ENCODE measurements at places on chromosomes 12 and 14.

DNA sequence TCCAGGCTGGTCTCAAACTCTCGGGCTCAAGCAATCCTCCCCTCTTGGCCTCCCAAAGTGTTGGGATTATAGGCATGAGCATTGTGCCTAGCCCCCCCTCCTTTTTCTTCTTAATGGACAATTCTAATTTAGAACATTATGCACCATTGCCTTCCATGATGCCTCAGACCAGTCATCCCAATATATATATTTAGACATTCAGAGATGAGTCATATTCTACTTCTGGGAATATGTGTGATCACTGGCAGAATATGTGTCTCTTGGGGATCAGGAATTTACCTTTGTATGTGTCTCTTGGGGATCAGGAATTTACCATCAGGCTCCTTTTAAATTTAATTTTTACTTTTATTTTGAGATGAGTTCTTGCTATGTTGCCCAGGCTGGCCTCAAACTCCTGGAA, 7.5 kb upstream of the CCDC177 start:
- DNase-seq, result no peak

GRCh38 chr12:115752913-115753726, 524.4 kb downstream of the MED13L start:
- peak; percentile 56 for DNase-seq

DNA sequence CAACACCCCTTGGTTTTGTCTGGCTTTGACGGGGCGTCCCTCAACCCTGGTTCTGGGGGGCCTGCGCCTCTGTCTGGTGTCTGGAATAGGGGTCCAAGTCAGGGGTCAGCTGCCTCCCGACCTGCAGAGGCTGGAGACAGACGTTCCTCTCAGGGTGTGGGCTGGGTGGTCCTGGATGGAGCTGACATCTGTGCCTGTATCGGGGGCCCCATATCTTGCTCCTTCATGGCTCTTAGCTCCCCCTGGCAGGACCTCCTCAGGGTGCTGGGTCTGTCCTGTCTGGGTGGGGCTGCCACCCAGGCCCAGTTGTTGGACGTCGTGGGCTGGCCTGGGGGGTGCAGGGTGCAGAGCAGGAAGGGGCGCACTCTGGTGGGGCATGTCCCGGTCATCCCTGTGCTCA, 374.8 kb downstream of the TMEM121 start:
- DNase-seq, result no peak

DNA sequence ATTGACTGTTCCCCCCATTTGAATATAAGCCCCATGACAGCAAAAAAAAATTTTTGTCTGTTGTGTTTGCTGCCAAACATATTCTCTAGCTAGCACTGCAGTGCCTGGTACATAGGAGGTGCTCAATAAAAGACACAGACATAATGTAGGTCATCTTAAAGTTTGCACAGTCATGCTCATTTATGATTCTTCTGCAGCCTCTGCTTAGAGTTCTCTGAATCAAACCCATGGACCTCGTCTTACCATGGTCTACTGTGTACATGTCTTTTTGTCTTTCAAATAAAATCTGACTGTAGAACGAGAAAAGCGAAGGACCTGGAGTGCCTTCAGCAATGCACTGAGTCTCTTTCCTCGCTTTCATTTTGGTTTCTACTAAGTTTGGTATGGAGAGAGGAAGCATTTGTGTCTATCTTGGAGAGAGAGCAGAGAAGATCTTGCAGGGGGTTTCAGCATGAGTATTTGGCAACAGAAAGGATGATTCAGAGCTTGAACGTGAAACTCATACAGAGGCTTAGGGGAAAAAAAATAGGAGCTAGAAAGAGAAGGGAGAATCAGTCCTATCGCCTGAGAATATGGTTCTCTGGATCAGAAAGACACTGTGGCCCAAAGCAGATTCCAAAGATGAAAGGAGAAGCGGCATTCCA, 38.8 kb upstream of the TMCC3 start:
- DNase-seq, result no peak

DNA sequence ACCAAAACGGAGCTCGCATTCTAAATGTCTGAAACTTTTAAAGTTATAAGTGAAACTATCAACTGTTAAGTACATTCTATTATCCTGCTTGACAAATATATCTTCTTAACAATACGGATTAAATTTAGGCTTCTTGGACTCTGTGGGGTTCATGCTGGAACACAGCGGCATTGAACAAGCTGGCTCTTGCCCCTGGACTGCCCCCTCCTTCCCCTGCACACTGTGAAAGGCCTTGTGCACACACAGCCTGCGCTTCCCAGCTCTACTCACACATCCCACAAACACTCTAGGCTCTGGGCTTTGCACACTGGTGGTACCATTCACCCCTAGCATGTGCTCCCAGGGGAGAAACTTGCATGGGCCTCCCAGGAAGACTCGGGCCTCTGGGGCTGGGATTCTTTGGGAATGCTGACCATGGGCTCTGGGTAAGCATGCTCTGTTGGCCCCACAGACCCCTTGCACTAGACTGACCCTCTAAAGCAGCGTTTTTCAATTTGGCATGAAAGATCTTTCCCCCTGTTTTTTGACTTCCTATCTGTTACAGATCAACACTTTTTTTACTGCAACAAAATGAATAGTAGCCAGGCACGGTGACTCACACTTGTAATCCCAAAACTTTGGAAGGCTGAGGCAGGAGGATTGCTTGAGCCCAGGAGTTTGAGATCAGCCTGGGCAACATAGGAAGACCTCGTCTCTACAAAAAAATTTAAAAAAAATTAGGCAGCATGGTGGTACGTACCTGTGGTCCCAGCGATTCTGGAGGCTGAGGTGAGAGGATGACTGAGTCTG, 96.2 kb upstream of the CPM start:
- no peak for DNase-seq

- no peak for DNase-seq
These were observed 164.2 kb downstream of the NDUFA12 start for GRCh38 chr12:94839347-94839746.

DNA sequence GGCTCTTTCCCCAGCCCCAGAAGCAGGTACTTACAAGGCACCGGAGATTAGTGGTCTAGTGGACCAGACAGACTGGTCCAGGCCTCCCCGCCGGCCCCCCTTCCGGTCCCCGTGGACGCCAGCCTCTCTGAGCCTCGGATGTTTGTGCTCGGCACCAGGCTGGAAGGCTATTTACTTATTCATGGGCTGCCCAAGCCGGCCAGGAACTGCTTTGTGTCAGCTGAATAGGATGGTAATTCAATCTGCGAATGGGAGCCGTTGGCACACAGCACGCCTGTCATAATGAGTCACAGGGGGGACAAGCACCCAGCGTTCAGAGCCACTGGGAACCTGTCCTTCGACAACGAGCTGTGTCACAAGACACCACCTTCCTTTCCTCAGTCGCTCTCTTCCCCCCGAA, 82.3 kb downstream of the RIMBP2 start:
- DNase-seq, result no peak

- no peak for DNase-seq
These were observed 660.1 kb downstream of the MED13L start for GRCh38 chr12:115617391-115617790.

GRCh38 chr14:104356738-104357688, 218.6 kb downstream of the KIF26A start:
- DNase-seq, result no peak

DNA sequence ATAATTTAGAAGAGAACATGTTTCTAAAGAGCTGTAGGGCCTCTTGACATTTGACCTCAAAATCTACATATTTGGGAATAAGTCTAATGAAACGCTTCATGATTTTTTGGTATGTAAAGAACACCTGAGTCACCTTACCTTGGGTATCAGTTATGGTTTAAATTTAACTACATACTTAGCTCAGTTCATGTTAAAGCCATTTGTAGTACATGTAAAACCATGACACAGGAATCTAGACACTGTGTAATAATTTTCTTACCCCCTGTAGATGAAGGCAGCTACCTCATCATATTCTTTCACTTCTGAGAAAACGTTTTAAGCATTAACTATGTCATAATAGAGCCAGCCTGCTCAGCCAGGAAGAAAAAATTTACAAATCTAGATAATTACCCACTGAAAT, 105.8 kb upstream of the CPNE8 start:
- DNase-seq, result no peak

DNA sequence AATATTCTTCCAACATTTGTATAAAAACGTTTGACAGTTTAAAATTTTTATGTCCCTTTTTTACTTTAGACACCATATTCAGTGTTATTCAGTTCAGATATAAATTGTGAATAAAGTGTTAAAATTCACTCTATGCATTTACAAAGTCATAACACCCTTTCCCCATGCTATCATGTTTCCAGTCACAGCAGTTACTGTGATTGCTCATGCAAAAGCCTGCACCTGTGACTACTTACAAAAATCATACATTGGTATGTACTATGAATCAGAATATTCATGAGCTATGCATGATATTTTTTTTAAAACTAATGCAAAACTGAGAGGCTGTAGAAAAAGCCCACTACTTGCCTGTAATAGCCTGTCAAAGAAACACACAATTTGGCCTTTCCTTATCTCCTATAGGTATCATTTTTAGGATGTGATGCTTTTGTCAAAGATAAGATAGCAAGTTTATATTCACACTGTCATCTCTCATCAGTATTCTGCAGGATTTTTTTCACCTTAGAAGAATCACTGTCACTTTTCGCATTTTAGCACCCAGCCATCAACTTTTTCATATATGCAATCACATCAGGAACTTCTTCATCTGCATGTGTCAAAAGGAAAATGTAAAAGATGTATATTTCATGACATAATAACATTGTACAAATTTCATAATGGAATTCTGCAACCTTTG, 443.2 kb downstream of the C12orf50 start:
- DNase-seq, result no peak
